ENCODE measurements at places on chromosomes 1 and 21.

DNA sequence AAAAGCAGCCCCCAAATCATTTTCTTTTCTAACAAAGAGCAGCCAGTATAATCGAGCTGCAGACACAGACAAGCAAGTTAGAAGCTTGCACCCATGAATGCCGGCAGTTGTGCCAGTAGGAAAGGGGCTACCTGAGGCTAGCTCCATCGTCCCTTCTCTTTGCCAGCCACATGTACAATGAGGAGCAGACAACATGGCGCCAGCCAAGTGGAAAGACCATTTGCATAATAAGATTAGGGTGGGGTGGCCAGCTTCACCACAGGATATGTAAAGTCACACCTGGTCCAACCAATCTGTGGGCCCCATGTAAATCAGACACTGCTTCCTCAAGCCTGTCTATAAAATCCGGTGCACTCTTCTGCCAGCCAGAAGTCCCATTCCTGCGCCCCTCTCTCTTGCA is 103.7 kb downstream of the CCDC185 start:
- DNase-seq: no peak

DNA sequence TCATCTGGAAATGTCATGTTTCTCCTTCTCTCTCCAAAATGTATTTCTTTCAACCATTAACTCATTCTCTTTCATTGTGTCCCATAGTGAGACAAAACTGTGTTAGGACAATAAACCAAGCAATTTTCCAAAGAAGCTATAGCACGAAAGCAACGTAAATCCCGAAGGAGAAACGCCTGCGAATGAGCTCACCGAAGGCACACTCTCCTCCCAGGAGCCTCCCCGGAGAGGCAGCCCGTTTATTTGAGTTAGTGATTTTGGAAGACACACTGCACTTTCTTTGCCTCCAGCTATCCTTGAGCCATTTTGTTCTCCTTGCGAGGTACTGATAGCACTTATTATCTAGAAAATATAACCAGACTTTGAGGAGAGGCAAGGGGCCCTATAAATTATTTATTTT is 41.2 kb downstream of the RSPH1 start:
- no peak for DNase-seq

DNA sequence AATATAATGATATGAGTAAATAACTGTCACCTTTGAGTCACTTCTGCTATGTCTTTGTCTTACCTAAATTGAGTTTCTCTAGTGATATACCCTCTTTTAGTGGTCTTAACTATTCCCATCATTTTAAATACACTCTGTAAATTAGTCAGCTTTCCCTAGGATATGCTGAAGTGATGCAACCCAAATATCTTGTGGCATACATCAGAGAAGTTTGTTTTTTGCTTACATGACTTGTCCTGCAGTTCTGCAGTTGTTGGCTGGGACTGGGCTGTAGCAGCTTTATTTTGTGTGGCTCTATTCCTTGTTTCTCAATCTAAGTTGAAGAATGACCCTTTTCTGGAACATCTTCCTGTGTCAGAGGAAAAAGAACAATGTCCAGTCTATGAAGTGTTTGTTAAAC is 76.4 kb downstream of the TTC3 start:
- DNase-seq: no peak

DNA sequence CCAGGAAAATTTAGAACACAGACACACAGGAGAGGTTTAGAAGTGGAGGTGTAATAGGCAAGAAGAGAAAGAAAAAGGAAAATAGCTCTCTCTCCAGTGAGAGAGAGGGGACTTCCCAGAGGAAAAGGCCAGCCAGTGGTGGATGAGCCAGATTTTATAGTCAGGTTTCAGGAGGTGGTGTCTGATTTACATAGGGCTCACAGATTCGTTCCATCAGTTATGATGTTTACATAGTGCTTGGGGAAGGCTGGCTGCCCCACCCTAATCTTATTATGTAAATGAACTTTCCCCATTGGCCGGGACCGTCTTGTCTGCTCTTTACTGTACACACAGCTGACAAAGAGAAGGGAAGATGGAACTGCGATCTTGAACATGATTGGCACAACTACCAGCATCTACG is 797.3 kb downstream of the PLA2G4A start:
- no peak for DNase-seq

- DNase-seq: no peak
These were observed 553 bp upstream of the NDUFV3 start for GRCh38 chr21:42892582-42892930.

DNA sequence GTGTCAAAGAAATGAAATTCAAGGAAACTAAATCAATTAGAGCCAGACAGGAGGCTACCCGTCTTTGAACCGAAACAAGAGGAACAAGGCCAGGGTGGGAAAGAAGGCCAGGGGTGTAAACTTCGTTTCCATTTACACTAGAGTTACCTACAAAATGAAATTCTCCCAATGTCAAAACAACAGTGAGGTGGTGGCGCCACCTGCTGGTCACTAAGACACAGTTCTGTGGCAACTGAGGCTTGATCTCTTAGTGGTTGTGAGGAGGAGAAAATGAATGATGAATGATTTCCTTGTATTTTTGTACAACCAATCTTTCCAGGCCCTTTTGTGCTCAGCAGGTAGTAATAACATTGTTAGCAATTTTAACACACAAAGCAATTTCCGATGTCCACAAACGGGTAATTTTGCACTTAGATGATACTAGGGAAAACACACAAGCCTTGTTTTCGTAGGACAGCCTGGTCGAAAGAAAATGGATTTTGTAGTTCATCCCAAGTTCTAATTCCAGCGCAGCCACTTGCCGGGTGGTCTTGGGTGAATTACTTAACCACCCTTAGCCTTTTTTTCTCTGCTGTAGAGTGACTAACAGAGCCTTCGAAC is 54.8 kb upstream of the SOD1 start:
- DNase-seq: peak; percentile 66

GRCh38 chr1:177526201-177526600 is 355.4 kb downstream of the BRINP2 start:
- DNase-seq: no peak

- DNase-seq: no peak
These were observed 3.5 kb downstream of the CD48 start for GRCh38 chr1:160708118-160708517.

DNA sequence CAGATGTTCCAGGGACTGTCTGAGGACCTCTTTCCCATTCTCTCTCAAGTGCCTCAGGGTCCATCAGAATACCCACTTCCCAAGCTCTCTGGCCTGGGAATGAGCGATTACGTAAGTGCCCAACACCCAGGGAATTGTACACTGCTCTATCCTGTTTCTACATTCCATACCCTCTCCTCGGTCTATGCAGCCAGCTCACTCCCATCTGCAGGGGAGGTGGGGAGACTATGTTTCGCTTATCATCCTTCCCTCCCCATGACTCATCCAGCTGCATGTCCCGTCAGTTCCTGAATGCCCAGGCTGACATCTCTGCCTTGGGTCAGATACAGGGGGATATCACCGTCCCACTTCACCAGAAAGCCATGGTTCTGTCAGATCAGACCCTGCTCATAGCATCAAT is 34.5 kb upstream of the CD1D start:
- no peak for DNase-seq

DNA sequence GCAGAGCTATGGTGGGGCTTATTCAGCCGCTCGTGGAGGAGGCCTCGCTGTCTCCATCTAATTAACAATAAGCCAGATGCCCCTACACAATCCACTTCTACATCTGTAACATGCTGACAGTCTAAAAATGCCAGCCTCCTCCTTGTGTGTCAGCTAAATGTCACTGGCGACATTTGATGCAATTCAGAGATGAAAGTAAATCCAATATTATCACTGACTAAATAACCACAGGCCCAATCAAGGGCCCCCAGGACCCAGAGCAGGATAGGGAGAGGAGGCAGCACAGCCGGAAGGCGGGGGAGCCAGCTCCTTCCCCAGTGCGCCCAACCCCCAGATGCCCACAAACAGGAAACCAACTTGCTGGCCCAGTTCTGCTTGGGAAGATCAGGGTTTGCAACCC is 76.6 kb downstream of the DMRTA2 start:
- DNase-seq: no peak

DNA sequence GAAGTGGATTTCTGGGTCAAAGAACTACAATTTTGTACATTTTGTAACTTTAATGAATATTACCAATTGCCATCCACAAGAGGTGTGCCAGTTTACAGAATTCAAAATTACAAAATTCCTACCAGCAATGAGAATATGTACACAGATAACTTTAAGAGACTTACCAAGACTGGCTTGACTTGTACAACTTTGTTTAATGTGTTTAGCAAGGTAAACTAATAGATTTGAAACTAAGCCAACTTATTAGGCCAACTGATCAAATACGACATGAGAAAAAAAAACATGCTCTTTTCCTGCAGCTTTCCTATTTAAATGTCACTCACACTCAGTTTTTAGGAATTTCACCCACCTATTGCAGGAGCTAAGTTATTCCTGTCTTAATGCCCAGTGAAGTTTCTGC is 11.4 kb downstream of the EXOC8 start:
- DNase-seq: no peak

- no peak for DNase-seq
These were observed 12.5 kb downstream of the S100A7A start for GRCh38 chr1:153428791-153429190.

GRCh38 chr1:2230781-2231531 is 2.8 kb downstream of the SKI start:
- no peak for DNase-seq

DNA sequence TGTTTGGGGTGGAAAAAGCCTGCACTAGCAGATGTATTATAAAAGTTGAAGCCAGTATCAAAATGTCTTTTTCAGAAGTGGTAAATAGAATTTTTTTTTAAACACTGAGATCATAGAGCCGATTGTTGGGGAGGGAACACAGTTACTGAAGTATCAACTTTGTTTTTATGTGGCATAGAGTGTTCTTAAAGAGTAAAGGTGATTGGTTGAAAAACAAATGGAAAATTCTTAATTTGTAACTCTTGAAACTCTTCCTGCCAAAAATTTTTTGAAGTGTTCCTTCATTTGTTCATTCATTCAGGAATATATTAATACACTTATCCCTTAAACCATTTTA is 83.3 kb downstream of the DISP1 start:
- DNase-seq: no peak

DNA sequence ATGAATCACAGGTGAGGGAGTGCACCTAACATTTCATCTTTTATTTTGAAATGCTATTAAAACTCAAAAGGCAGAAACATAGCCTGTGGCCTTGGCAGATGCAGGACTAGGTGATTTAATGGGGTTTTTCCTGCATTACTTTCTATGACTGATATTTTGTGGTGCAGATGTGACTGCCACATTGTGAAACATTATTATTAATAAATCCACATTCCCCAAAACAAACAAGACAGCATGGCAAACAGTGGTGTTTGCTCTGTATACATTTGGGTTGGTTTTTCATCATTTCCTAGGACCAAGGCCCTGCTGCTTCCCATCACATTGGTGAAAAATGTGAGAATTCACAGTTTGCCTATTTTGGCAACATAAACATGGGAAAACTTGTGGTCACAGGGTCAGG is 247.6 kb upstream of the SGIP1 start:
- no peak for DNase-seq

DNA sequence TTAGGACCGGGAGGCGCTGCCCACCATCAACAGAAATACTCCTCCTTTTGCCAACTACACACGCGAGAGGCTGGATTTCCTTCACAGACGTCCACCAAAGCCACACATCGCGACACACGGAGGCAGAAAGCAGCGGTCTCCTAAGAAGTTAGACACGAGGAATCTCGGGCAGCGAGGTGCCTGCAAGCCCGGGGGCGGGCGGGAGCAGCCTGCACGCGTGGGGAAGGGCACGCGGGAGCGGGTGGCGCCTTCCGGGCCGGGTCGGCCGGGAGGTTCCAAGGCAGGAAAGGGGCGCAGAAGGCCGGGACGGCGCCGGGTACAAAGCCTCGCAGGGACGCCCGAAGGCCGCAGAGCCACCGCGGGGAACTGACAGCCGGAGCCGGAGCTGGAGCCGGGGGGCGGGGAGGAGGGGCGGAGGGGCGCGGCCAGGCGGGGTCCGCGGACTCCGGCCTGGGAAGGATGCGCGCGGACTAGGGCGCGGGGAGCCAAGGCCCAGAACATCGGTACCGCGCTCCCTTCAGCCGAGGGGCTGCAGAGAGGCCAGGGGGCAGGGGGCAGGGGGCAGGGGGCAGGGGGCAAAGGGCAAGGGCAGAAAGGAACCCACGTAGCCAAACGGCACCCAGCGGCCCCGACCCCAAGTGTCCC is 722 bp downstream of the NPHP4 start:
- no peak for DNase-seq

GRCh38 chr1:66335859-66336640 is 197.9 kb upstream of the SGIP1 start:
- no peak for DNase-seq

GRCh38 chr1:182643699-182644098 is 39.5 kb upstream of the RGS16 start:
- DNase-seq: no peak

DNA sequence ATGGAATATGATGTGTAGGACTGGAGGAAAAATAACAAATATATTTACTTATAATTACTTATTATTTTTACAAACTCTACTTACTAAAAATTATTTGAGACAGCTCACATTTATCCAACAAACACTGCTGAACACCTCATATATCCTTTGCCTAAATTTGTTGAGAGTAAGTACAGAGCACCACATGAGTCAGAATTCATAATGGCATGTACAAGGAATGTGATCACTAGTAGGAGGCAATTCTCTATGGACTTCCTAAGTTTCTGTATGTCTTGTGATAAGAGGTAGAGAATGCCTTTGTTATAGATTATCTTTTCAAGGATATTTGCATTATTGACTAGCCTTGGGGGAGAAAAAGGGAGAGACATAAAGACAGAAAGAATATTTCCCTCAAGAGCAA is 8.2 kb upstream of the ST6GALNAC3 start:
- DNase-seq: no peak

DNA sequence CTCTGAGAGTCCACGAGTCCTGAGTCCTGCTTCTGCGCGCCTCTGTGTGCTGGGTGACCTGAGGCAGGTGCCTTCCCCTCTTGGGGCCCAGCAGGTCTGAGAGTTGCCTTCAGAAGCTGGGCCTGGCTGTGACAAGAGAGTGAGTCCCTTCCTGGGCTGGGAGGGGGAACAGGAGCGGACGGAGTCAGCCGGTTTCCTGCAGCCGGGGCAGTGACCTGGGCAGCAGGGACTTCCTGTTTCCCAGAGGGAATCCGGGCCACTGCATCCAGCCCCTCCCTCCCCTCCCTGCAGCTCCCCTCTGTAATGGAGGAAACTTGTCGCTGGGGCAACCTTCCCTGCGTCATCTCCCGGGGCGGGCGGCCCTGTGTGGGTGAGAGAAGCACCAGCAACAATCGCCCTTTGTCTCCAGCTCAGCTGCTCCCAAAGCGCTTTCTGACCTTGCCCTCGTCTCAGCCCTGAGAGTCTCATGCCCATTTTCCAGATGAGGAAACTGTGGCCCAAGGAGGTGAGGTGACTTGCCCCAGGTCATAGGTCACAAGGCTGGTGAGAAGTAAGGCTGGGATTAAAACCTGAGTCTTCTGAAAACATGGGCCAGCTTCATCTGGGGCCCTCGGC is 61.1 kb downstream of the SDC3 start:
- no peak for DNase-seq

GRCh38 chr1:160451859-160452232 is 51.5 kb downstream of the VANGL2 start:
- no peak for DNase-seq
